ENCODE measurements at places on chromosomes 11 and 22.

DNA sequence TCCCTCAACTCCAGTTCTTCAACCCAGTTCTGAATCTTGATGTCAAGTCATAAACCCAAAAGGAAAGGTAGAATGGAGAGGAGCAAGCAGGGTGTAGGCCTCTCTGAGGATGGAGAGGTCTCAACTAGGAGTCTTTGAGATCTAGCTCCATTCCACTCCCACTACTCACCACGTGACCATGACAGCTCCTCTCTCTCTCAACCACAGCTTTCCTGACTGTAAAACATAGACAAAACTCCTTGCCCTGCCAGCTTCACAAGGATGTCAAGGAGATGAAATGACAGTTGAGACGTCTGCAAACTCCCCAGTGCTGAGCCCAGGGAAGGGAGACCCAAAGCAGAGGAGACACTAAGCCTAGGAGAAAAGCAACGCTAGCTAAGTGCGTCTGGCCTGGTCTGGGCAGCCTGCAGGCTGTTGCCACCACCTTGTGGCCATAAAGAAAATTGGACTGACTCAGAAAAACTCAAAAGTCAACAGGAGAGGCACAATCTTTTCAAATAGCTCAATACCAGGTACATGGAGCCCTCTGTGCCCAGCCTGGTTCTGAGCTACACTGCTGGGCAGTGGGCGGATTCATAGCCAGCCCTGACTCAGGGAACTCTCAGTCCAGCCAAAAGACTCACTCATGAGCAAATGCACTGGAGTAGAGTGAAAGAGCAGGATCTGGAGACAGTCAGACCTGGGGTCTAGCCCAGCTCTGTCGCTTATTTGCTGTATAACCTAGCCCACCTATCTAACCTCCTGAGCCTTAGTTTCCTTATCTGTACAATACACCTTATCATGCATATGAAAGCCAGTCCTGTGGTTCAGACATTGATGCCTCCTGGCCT lies 3.4 kb downstream of the CLPB start:
- DNase-seq: peak; percentile 47

DNA sequence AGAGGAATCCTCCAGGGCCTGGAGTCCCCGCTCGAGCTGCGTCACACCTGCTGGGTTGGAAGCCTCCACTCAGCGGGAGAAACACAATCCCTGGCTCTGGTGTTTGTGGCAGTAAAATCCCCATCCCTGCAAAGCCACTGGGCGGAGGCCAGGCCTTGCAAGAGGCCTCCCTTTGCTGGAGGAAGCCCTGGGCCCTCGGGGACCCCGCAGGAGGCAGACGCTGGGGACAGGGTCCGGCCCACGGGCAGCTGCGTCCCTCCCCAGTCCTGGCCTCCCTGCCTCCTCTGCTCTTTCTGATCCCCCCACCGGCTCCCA lies 194.7 kb downstream of the BRD1 start:
- DNase-seq: no peak

- no peak for DNase-seq
Observed at GRCh38 chr11:94925422-94926270, 47.7 kb downstream of the CWC15 start.

DNA sequence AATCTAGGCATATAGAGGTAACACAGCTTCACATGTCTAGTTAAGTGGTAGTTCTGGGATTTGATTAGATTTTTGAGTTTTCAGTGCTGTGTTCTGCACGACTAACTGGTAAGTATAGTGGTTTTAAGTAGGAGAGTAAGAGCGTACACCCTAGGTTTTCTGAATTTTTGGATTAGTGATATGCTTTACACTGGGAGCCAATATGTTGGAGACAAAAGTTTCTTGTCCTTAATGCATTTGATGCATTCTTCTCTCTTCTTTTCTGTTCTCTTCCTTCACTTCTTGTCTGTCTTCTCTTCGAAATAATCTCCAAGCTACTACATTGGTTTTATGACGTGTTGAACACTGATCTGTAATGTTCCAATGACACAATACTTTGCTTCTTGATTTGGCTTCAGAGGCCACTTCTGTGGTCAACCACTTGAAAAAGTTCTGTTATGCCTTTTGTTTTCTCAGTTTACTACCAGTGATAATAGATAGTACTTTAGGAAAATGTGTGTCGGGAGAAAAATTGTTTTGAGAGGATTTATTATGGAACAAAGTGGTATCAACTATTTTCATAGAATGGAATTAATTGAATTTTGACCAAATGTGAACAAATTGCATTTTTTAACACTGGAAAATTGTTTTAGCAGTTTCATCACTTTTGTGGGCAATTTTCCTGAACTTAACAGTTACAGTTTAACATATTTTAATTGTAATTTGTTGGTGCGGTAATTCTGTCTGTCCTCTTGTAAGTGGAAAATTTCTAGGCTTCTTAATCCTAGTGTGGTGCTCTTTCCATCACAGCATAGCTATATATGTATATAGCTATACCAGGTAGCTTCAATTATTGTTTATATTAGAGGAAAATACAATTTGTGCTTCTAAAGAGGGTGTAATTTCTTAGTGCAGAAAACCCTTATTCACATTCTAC lies 2.6 kb downstream of the PDE3B start:
- no peak for DNase-seq

GRCh38 chr11:76629853-76630599 lies 40.5 kb downstream of the LRRC32 start:
- DNase-seq: no peak

- DNase-seq: peak; percentile 70
Observed at GRCh38 chr11:129750343-129751292, 65.0 kb upstream of the TMEM45B start.

DNA sequence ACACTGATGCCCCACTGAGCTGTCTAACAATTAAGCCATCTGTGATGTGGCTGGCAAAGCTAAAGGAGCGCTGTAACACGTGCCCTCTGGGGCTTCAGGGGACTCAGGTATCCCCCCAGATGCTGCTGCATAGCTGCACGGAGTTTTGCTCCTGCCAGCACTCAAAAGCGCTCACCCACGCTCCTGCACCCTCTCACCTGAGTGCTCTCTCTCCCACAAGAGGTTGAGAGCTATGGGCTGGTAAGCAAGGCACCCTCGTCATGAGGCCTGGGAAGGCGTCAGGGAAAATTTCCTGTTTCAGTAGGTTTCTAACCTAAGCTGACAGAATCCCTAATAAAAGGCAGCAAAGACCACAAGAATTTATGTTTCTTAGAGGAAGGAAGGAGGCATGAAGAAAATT lies 850.3 kb downstream of the OPCML start:
- no peak for DNase-seq

GRCh38 chr11:73291781-73292524 lies 16.1 kb upstream of the ARHGEF17 start:
- DNase-seq: no peak

- DNase-seq: peak; percentile 57
Observed at GRCh38 chr11:46560300-46560991, 33.4 kb downstream of the AMBRA1 start.

- DNase-seq: no peak
Observed at GRCh38 chr11:104370478-104370877, 206.5 kb upstream of the PDGFD start.

- no peak for DNase-seq
Observed at GRCh38 chr11:102608699-102609098, 16.4 kb downstream of the MMP20 start.

GRCh38 chr22:31271485-31271884 lies 20.8 kb downstream of the PIK3IP1 start:
- DNase-seq: no peak

DNA sequence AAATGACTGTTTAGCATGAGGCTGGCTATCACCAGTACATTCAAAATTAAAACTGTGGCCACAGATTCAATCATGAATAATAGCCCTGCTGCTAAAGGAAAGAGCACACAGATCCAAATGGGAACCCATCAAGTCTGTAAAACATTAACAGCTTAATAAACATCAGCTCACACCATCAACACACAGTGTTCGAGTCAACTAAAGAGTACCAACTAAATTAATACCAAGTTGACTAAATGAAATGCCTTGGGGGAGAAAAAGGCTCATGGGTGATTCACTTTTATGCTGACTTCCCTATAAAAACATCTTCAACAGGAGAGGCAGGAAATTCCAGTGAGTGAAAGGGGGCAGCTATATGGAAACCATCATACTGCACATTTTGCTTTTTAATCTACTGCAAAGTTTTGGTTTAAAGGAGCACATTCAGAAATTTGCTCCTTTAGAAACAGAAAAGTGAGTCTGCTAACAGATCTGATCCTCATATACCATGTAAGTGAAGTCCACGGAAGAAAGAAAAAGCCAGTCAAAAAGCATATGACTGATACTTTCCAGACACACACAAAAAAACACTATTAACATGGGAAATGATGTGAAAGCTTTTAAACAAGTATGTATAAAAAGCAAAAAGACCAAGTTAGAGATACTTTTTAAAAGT lies 16.3 kb downstream of the LGR4 start:
- no peak for DNase-seq

GRCh38 chr11:74819400-74819799 lies 70.8 kb downstream of the RNF169 start:
- no peak for DNase-seq

DNA sequence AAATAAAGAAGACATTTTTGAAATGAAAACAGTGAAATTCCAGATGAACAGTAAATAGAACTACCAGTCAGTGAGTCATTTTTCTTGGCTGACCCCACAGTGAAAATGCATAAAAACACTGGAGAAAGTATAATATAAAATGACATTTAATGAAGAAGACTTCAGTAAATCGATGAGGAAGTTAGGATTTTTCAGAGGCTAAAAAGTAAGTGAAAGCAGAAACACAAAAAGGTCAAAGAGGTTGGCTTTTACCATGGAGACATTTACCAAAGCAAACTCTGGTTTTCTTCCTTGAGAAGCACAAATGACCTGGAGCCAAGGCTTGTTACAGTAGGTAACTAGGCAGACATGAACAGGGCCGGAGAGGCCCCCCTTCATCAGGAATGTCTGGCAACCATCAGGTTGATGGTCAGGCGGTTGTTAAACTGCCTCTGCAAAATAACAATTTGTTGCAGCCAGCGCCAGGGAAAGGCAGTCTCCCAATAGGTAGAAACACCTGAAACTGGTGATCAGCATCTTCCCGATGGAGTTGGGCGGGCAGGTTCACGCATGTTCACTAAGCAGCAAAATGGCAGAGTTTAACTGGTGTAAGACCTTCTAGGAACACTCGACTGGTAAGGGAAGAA lies 16.7 kb upstream of the TMEM123 start:
- DNase-seq: no peak

GRCh38 chr22:37112084-37112728 lies 2.7 kb upstream of the TMPRSS6 start:
- DNase-seq: no peak
